ENCODE measurements at places on chromosomes 7 and 10. TPM values are rescaled to one million over a fixed set of nuclear protein-coding genes. Genes with fewer than 3 reads are reported as not detected.

DNA sequence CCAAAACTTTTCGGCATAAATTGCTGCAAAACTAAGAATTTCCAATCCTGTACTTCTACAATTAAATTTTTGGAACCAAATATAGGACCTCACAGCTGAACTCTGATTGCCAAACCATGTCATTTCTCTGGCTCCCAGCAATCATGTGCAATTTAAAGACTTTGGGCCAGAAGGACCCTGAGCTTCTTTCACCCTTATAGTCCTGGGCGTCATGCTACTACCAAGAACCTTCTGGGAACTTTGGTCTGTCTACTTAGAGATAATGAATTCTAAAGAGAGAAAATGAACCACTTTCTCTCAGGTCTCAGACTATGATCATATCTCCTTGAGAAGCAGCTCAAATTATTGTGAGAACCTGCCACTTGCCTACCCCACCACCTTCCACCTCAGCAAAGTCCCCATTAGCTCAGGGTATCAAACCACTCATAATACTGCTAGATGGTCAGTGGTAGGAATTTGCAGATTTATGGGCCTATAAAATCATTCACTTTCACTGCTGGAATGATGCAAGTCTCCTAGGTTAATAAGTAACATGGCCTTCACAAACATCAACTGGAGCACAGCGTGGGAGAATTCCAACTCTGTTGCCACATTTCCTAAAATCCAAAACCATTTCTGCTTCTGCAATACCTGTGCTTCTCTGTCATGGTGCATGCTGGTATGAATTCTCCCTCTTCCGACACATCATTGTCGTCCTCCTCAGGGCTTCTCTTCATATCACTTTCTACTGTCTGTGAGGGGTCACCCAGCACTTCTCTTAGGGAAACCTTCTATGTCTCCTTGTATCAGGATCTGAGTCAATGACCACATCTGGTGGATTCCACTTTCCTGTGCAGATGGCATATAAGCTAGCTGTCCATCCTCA, 6.6 kb upstream of the WDR91 start:
- H3K27ac ChIP-seq: no peak overlapping the region
- peak; percentile 57 for DNase-seq
- H3K27me3 ChIP-seq: no peaks in the 10 kb centered on the region
- no peaks in the 10 kb centered on the region for H3K36me3 ChIP-seq
- H3K4me1 ChIP-seq: peaks cover 11% of the 10 kb centered on the region
- H3K4me3 ChIP-seq: no peak overlapping the region

DNA sequence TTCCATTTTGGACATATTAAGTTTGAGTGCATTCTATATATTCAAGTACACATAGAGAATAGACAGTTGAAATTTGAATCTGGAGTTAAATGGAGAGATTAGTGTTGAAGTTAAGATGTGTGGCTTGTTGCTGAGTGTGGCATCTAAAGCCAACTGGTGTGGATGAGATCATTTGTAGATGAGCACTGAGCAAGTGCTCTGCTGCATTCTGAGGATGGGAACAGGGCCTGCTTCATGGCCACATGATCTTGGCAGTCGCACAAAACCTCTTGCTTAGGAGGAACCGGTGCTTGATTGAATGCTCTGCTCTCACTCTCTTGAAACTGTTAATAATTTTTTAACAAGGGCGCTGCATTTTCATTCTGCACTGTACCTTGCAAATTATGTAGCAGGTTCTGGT, 62.0 kb downstream of the EPDR1 start:
- H3K27ac ChIP-seq: no peak overlapping the region
- no peaks in the 10 kb centered on the region for H3K27me3 ChIP-seq
- no peak overlapping the region for H3K4me3 ChIP-seq
- H3K4me1 ChIP-seq: no peaks in the 10 kb centered on the region
- H3K36me3 ChIP-seq: no peaks in the 10 kb centered on the region

- no peaks in the 10 kb centered on the region for H3K4me1 ChIP-seq
- no peak for DNase-seq
- no peak overlapping the region for H3K4me3 ChIP-seq
- no peaks in the 10 kb centered on the region for H3K27me3 ChIP-seq
These were observed 29.4 kb upstream of the AMPH start for GRCh38 chr7:38660427-38661099.

DNA sequence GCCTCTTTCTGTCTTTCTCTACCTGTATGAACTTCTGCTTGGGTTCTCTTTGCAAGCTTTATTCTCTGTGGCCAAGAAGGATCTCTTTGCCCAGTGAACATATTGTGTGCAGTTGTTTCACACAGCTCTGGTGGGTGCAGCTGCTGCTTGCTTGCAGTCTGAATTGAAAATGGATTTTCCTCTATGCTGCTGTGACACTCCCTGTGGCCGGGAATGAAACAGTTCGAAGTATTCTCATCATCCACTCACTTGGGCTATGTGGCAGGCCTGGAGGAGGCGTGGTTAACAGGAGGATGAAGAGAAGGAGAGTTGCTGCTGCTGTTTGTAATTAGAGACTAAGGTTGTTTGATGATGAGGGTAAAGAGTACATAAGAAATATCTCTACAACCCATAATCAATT, 28.4 kb upstream of the ITGA8 start:
- H3K27ac ChIP-seq: no peak overlapping the region
- H3K4me3 ChIP-seq: no peak overlapping the region
- H3K36me3 ChIP-seq: no peaks in the 10 kb centered on the region
- H3K4me1 ChIP-seq: no peaks in the 10 kb centered on the region
- DNase-seq: no peak

Gene WEE2
- 2.5 TPM for total RNA-seq

DNA sequence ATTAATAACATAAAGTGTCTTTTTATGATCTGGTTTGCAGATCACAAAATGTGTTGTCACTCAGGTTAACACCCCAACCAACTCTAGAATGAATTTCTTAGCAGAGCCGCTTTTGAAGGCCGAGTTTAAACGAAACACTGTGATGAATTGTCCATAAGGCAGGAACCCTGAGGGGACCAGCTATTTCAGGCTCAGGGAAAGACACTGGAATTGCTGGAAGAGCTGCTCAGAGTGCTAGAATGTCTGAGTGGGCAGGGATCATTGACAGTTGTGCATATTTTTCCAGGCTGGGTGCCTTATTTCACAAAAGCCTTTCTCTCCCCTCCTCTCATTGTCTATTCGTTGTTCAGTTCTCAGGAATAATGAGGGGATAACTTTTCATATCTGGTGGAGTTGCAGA, 68.7 kb upstream of the PRKG1 start:
- no peak overlapping the region for H3K4me3 ChIP-seq
- H3K27ac ChIP-seq: no peak overlapping the region
- DNase-seq: no peak

DNA sequence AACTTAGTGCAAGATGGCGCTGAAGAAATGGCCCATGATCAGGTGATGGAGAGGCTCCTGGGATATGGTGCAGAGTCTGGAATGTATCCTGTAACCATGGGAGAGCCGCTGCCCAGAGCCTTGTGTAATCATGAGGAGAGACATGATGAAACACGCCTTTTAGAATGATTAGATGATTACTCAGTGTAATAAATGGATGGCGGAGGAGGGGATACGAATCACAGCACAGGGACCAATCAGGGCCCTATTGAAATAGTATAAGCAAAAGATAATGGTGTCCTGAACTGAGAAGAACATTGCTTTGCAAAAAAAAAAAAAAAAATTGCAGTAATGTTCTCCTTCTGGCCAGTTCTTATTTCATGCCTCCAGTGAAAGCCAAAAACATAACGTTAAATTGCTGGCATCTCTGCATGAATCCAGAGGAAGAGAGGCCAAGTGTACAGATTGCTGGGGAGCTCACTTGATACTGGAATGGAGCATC, 668.5 kb upstream of the AUTS2 start:
- H3K4me1 ChIP-seq: no peaks in the 10 kb centered on the region
- no peaks in the 10 kb centered on the region for H3K27me3 ChIP-seq
- no peak overlapping the region for H3K4me3 ChIP-seq
- no peaks in the 10 kb centered on the region for H3K36me3 ChIP-seq
- no peak overlapping the region for H3K27ac ChIP-seq

Gene PRSS37
- total RNA-seq: not detected

DNA sequence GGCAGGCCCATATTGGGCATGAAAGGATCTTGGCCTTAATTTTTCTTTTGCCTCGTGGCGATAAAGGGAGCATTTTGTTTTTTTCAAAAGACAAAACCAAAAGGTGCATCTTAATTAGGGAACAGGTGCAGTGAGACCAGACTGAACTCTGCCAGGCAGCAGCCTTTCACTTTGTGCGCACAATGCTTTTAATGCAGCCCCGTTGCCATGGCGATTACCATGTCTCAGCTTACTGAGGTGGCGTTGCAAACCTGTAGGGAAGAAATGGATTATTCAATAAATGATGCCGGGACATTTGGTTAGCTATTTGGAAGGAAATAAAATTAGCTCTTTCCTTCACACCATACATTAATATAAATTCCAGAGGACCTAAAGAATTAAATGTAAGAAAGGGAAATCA, 61.9 kb downstream of the MYL10 start:
- H3K36me3 ChIP-seq: no peaks in the 10 kb centered on the region
- no peak overlapping the region for H3K27ac ChIP-seq
- no peak overlapping the region for H3K4me3 ChIP-seq
- no peaks in the 10 kb centered on the region for H3K4me1 ChIP-seq
- no peaks in the 10 kb centered on the region for H3K27me3 ChIP-seq

DNA sequence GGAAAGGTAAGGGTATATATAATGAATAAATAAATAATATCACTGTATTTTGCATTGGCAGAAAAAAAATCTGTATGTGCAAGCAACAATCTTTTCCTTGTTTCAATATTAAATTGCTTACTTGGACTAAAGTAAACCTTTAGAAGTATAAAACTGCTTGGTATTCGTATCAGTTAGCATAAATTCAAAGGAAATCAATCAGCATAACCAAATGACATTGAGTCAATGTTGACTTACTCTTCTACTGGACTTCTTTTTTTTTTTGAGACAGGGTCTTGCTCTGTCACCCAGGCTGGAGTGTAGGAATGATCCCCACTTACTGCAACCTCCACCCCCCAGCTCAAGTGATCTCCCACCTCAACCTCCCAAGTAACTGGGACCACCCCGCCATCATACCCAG, 42.3 kb upstream of the KMT2C start:
- H3K4me3 ChIP-seq: no peak overlapping the region
- no peaks in the 10 kb centered on the region for H3K36me3 ChIP-seq
- H3K27me3 ChIP-seq: no peaks in the 10 kb centered on the region
- no peaks in the 10 kb centered on the region for H3K4me1 ChIP-seq

GRCh38 chr10:31620226-31621151, 301.5 kb downstream of the ZEB1 start:
- H3K27ac ChIP-seq: no peak overlapping the region
- DNase-seq: no peak
- H3K4me1 ChIP-seq: no peaks in the 10 kb centered on the region
- no peaks in the 10 kb centered on the region for H3K27me3 ChIP-seq

- no peak overlapping the region for H3K27ac ChIP-seq
- DNase-seq: no peak
- no peaks in the 10 kb centered on the region for H3K4me1 ChIP-seq
- H3K27me3 ChIP-seq: no peaks in the 10 kb centered on the region
These were observed 113.7 kb upstream of the ANKRD1 start for GRCh38 chr10:91034494-91035159.

- peaks cover 28% of the 10 kb centered on the region for H3K4me1 ChIP-seq
- peak overlapping the region; percentile 65 for H3K27ac ChIP-seq
- no peaks in the 10 kb centered on the region for H3K27me3 ChIP-seq
These were observed 567 bp downstream of the GTF2IRD1 start for GRCh38 chr7:74454021-74454924.

DNA sequence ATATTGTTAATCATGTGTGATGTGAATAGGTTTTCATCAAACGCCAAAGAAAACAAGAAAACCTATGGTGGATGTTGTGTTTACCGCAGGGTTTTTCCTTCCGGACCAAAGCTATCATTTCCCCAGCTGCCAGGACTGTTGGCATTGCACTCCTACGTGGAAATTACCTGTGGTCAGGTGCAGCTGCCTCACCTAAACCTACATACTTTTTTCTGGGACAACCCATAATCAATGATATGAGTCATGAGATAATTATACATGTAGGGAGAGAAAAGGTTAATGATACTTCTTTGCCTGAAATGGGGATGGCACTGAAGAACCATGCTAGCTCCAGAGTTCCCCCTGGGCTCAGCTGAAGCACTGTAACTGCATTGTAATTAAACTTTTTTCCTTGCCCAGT, 223.6 kb upstream of the SEMA3E start:
- no peak for DNase-seq
- H3K4me3 ChIP-seq: no peak overlapping the region
- no peaks in the 10 kb centered on the region for H3K36me3 ChIP-seq
- H3K27ac ChIP-seq: no peak overlapping the region

DNA sequence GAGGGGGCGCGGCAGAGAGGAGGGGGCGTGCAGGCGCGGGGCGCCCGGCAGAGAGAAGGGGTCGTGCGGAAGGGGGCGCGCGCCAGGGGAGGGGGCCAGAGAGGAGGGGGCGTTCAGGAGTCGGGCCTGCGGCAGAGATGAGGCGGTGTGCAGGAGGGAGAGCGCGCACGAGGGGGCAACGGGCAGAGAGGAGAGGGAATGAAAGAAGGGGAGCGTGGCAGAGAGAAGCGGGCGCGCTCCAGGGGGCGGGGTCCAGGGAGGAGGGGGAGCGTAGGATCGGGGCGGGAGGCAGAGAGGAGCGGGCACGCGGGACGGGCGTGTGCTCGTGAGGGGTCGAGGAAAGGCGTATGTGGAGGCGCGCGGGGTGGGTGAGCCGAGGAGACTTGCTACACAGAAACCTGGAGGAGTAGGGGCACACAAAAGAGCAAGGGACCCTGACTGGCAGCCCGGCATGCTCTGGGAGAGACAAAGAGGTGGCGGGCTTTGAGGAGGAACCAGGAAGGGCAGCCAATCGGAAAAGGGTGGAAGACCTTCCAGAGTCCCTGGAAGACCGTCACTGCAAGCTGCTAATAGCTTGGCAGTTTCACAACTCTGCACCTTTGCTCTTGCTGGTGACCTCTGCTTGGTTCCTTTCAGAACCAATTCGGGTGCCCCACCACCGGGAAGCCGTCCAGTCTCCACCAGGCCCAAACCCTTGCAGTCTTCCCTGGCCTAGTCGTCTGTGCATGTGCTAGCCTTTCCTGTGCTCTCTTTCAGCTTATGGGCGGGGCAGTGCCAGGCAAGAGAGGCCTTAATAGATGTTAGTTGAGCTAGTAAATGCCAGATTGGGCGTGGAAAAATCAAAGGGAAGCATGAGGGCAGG, 639 bp downstream of the DYDC2 start:
- H3K27me3 ChIP-seq: no peaks in the 10 kb centered on the region
- H3K36me3 ChIP-seq: no peaks in the 10 kb centered on the region
- H3K4me1 ChIP-seq: no peaks in the 10 kb centered on the region
- no peak for DNase-seq

Gene PHYHIPL
- total RNA-seq: 48.1 TPM

DNA sequence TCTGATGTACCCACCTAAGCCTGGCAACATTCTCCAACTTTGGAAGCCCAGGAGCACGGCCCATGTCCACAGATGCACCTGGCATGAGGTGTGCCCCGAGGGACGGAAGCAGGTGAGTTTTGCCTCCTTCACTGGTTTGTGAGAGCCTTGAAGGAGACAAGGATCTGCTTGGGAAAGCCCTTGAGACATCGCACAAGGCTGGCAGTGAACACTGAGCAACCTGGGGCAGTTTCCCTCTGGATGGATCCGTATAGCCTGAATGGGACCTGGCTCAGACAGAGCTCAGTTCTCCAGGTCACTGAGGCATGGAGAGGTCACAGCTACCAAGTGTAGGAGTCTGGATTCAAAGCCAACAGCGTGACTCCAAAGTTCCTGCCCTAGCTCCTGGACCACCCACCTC, 8.8 kb upstream of the NUPR2 start:
- no peak for DNase-seq
- no peak overlapping the region for H3K4me3 ChIP-seq
- no peak overlapping the region for H3K27ac ChIP-seq
- no peaks in the 10 kb centered on the region for H3K36me3 ChIP-seq
- no peaks in the 10 kb centered on the region for H3K4me1 ChIP-seq

Gene AGAP9
- total RNA-seq: 26.1 TPM

- H3K27me3 ChIP-seq: 0 out of 2 replicates have a peak, but pooled peaks cover 3% of the 10 kb centered on the region
- no peak overlapping the region for H3K4me3 ChIP-seq
- H3K4me1 ChIP-seq: no peaks in the 10 kb centered on the region
- H3K27ac ChIP-seq: no peak overlapping the region
These were observed 20.5 kb upstream of the FAM13C start for GRCh38 chr10:59382831-59383295.

All from Caco-2 (cell line).